ENCODE measurements at places on chromosomes 4 and X. TPM values are rescaled to one million over a fixed set of nuclear protein-coding genes. Genes with fewer than 3 reads are reported as not detected.

GRCh38 chr4:39166669-39167068 lies 15.7 kb upstream of the WDR19 start:
- H3K27ac ChIP-seq, result no peak overlapping the region
- H3K36me3 ChIP-seq, result no peaks in the 10 kb centered on the region
- no peak for DNase-seq
- H3K27me3 ChIP-seq, result peaks cover 2% of the 10 kb centered on the region
- H3K4me3 ChIP-seq, result no peak overlapping the region
- no peaks in the 10 kb centered on the region for H3K4me1 ChIP-seq

DNA sequence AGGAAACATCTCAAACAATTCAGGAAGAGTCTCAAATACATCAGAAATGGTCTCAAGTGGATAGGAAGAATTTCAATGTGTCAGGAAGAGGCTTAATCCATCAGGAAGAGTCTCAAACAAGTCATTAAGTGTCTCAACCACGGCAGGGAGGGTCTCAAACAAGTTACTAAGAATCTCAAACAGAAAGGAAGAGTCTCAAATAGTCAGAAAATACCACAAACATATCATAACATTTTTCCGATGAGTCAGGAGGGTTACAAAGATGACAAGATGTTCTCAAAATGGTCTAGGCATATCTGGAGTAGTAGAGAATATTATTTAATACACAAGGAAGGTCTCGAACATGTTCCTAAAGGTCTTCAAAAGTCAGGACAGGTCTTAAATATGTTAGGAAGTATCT lies 109.3 kb upstream of the USP9X start:
- peaks cover 2% of the 10 kb centered on the region for H3K27me3 ChIP-seq
- no peaks in the 10 kb centered on the region for H3K36me3 ChIP-seq
- peaks cover 8% of the 10 kb centered on the region for H3K4me1 ChIP-seq
- no peak overlapping the region for H3K4me3 ChIP-seq
- no peak overlapping the region for H3K27ac ChIP-seq

DNA sequence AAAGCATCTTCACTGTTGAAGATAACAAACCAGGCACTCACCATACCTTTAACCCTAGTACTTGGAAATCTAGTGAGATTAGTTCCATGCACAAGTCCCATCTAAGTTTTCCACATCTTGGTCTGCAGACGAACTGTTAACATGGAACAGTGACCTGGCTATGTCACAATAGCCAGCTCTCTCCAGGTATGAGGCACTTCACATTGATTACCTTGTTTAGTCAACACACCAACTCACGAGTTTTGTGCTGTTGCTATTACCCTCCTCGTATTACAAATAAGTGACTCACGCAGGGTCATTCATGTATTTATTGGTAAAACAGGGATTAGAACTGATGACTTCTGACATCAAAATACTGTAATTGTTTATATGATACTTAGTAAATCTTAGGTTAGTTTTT lies 36.4 kb upstream of the FRAS1 start:
- no peak overlapping the region for H3K27ac ChIP-seq
- H3K27me3 ChIP-seq, result no peaks in the 10 kb centered on the region
- no peaks in the 10 kb centered on the region for H3K4me1 ChIP-seq
- H3K4me3 ChIP-seq, result no peak overlapping the region
- no peak for DNase-seq
- no peaks in the 10 kb centered on the region for H3K36me3 ChIP-seq

DNA sequence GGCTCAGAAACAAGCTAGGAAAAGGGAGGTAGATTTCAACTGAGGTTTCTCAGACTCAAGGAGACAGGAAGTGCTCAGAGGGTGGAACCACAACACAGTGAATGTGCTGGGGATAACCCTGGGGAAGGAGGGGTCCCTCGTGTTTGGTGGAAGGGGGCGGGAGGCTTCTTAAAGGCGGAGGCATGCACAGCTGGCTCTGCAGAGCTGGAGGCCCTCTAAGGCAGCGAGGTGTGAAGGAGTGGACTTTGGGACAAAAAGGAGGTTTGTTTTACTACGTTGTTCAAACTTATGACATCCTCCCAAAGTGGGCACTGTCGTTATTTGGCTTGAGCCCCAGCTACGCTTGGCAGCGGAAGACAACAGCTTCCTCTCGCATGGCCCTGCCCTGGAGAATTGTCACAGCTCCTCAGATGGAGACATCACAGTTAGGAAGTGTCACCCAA lies 21.7 kb upstream of the MTM1 start:
- DNase-seq, result no peak
- peaks cover 2% of the 10 kb centered on the region for H3K27me3 ChIP-seq
- H3K36me3 ChIP-seq, result no peaks in the 10 kb centered on the region
- no peak overlapping the region for H3K4me3 ChIP-seq
- no peak overlapping the region for H3K27ac ChIP-seq
- peaks cover 4% of the 10 kb centered on the region for H3K4me1 ChIP-seq

GRCh38 chr4:40991908-40992307 lies 222.4 kb downstream of the APBB2 start:
- DNase-seq, result no peak
- H3K4me3 ChIP-seq, result no peak overlapping the region
- H3K27me3 ChIP-seq, result peaks cover 3% of the 10 kb centered on the region
- H3K4me1 ChIP-seq, result peaks cover 32% of the 10 kb centered on the region
- no peak overlapping the region for H3K27ac ChIP-seq

DNA sequence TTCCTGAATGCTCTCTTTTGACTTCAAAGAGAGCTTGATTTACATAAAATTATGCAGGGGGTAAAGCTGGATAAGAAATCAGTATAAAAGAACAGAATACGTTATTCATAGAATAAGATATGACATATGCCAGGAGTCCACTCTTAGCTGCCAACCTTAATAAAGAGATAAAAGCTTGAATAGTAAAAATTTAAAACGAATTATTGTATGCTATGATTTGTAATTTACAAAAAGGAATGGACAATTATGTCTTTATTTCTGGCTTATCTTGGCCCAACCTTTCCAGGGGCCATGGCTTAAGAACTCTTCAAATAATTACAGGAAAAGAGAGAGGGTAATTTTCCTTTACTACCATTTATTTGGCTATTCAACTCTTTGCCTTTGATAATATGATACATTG lies 192.2 kb upstream of the ITM2A start:
- H3K27me3 ChIP-seq, result no peaks in the 10 kb centered on the region
- peaks cover 16% of the 10 kb centered on the region for H3K4me1 ChIP-seq
- DNase-seq, result no peak
- no peak overlapping the region for H3K4me3 ChIP-seq
- H3K36me3 ChIP-seq, result no peaks in the 10 kb centered on the region

- H3K36me3 ChIP-seq, result no peaks in the 10 kb centered on the region
- H3K27ac ChIP-seq, result no peak overlapping the region
- no peaks in the 10 kb centered on the region for H3K27me3 ChIP-seq
- H3K4me3 ChIP-seq, result no peak overlapping the region
- no peak for DNase-seq
- H3K4me1 ChIP-seq, result no peaks in the 10 kb centered on the region
These were observed 869.1 kb upstream of the GRID2 start for GRCh38 chr4:91434631-91435030.

DNA sequence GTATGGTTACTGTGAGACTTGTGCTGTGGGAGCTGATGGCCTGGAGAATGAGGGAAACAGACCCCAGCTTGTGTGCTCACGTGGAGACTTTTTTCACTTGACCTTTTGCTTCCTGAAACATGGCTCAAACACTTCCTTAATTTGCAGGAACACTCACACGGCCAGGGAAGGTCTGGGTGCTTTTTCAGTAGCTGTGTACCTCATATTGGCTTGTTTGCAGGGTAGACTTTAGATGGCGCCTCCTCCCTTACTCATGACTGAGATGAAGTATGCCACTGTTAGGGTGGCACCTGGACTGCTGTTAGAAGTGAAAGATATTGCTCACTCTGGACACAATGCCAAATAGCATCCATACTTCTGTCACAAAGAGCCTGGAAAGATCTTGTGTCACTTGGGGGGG lies 75.7 kb upstream of the WDR1 start:
- H3K36me3 ChIP-seq, result no peaks in the 10 kb centered on the region
- no peak for DNase-seq
- H3K27ac ChIP-seq, result no peak overlapping the region
- H3K27me3 ChIP-seq, result no peaks in the 10 kb centered on the region
- H3K4me1 ChIP-seq, result no peaks in the 10 kb centered on the region
- no peak overlapping the region for H3K4me3 ChIP-seq

DNA sequence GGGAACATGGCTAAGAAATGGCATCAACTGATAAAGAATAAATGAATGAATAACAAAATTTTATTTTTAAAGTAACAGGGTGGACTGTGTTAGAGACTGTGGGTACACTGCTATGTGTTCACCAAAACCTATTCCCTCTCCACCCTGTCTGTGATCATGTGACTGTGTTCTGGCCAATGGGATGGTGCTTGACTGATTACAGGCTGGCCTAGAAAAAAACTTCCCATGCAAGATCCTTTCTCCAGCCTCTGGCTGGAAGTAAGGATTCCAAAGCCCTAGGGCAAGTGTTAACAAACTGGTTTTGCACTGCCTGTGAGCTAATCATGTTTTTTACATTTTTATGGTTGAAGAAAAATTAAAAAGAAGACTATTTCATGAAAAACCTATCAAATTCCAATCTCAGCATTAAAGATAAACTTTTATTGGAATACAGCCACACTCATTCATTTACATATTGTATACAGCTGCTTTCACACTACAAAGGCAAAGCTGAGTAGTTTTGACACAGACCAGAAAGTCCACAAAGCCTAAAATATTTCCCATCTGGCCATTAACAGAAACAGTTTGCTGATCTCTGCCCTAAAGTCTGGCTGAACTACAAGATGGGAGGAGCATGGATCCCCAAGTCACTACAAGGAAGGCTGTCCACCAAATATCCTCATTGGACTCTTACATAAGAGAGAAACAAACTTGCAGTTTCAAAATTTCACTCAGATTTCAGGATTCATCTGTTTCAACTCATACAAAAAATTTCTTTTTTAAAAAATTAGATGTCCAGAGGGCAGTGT lies 133.2 kb downstream of the ARHGAP6 start:
- H3K4me1 ChIP-seq, result no peaks in the 10 kb centered on the region
- no peak overlapping the region for H3K27ac ChIP-seq
- H3K36me3 ChIP-seq, result no peaks in the 10 kb centered on the region
- no peaks in the 10 kb centered on the region for H3K27me3 ChIP-seq
- DNase-seq, result no peak

- DNase-seq, result no peak
- peaks cover 1% of the 10 kb centered on the region for H3K27me3 ChIP-seq
- H3K4me3 ChIP-seq, result no peak overlapping the region
- H3K36me3 ChIP-seq, result peaks cover 21% of the 10 kb centered on the region
These were observed 102.0 kb downstream of the FNIP2 start for GRCh38 chr4:158870626-158871334.

- DNase-seq, result no peak
- H3K27ac ChIP-seq, result no peak overlapping the region
- no peak overlapping the region for H3K4me3 ChIP-seq
- no peaks in the 10 kb centered on the region for H3K4me1 ChIP-seq
- H3K27me3 ChIP-seq, result peaks cover 2% of the 10 kb centered on the region
These were observed 4.2 kb downstream of the STBD1 start for GRCh38 chr4:76310683-76311082.

DNA sequence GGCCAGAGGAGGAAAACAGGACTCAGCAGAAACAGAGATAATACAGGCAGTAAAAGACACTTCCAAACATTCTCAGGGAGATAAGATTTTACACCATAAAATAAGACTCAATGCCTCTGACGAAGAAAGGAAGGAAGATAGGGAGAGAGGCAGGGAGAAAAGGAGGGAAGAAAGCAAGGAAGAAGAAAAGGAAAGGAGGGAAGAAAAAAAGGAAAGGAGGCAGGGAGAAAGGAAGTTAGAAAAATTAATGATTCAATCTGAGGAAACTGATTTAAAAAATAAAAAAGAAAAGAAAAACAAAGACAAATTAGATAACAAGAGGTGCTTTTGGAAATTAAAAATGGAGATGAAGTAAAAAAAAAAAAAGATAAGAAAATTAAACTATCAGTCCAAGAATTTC lies 72.1 kb downstream of the PDS5A start:
- peak overlapping the region; percentile 22 for H3K27ac ChIP-seq
- H3K36me3 ChIP-seq, result peaks cover 6% of the 10 kb centered on the region
- DNase-seq, result no peak
- no peaks in the 10 kb centered on the region for H3K27me3 ChIP-seq

DNA sequence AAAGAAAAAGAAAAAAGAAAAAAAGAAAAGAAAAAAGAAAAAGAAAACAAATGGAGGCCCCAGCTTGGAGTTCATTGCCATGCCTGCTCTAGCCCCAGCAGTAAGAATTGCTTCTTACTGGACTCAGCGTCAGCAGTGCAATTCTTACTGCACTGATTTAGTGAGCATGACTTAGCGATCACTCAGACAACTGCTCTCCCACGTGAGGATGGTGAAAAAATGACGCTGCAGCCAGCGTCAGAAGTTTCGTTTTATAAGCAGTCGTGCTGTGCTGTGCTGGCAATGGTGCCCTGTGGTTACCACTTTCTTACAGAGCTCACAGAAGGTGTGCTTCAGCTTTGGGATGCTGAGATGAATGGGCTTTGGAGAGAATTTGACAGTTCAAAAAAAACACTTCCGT lies 68.3 kb upstream of the DDX3X start:
- no peaks in the 10 kb centered on the region for H3K27me3 ChIP-seq
- no peak overlapping the region for H3K27ac ChIP-seq
- no peaks in the 10 kb centered on the region for H3K36me3 ChIP-seq

DNA sequence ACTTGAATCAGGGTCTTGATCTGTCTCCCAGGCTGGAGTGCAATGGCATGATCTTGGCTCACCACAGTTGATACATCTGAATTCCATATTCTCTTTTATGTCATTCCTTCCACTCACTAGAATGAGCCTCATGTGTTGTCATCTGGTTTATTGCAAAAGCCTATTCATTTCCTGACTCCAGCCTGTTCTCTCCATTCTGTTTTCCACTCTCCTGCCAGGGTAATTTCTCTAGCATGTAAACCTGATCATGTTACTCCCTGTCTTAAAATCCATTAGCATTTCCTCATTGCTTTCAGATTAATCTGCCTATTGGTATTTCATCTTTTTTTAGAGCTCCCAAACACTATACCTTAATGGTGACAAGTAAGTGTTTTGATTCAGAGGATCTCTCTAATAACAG lies 4.3 kb upstream of the DDX60L start:
- H3K4me3 ChIP-seq, result no peak overlapping the region
- no peak for DNase-seq
- H3K4me1 ChIP-seq, result peaks cover 19% of the 10 kb centered on the region

- no peak overlapping the region for H3K27ac ChIP-seq
- peaks cover 54% of the 10 kb centered on the region for H3K4me1 ChIP-seq
- H3K4me3 ChIP-seq, result no peak overlapping the region
- no peak for DNase-seq
- no peaks in the 10 kb centered on the region for H3K27me3 ChIP-seq
These were observed 9.5 kb downstream of the BCOR start for GRCh38 chrX:40088299-40088625.

Gene SLC6A14
- total RNA-seq, result not detected

Gene DNAAF6
- total RNA-seq, result 1.2 TPM

Gene NLRP2B
- total RNA-seq, result not detected

Gene CXCL8
- total RNA-seq, result not detected

Gene TENM3
- 29.7 TPM for total RNA-seq

Gene SLC4A4
- 5.0 TPM for total RNA-seq

Gene TIMM17B
- total RNA-seq, result 70.6 TPM

Gene KIT
- 49.1 TPM for total RNA-seq

Gene FAM149A
- total RNA-seq, result 0.33 TPM

Gene ENPP6
- 0.41 TPM for total RNA-seq

Gene SMAD1
- 82.8 TPM for total RNA-seq

Gene SSX1
- total RNA-seq, result not detected

Gene PABPC1L2B
- 9.4 TPM for total RNA-seq

Gene CXCL1
- total RNA-seq, result 1.7 TPM

All from endothelial cell (in vitro differentiated cells).